ENCODE measurements at places on chromosomes 3 and 15.

GRCh38 chr15:25775317-25775912 is 87.7 kb downstream of the ATP10A start:
- DNase-seq, result peak; percentile 89

DNA sequence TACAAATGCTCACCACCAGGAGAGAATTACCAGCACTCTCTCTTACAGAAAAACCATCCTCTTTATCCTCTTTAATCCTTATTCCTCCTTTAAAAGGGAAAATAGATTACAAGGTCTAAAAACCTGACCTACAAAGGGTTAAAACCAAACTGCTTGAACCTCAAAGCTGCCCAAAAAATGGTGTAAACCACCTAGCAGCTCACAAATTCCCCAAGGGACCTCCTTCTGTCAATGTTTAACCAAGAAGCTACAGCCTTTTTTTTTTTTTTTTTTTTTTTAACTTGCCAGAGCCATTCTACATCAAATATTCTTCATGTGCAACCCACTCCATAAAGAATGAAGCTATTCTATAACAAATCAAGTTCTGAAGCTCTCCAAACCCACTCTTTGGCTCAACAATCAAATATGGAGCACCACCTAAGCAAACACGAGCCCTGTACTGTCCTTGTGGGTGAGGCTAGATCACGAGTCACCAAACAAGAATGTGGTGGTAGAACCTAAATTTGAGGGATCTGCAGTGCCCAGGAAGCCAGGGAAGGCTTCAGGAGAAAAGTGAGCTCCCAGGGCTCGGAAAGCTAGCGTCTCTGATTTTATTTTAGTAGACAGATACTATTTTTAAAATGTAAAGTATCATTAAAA is 20.1 kb downstream of the OSBPL10 start:
- peak; percentile 49 for DNase-seq

DNA sequence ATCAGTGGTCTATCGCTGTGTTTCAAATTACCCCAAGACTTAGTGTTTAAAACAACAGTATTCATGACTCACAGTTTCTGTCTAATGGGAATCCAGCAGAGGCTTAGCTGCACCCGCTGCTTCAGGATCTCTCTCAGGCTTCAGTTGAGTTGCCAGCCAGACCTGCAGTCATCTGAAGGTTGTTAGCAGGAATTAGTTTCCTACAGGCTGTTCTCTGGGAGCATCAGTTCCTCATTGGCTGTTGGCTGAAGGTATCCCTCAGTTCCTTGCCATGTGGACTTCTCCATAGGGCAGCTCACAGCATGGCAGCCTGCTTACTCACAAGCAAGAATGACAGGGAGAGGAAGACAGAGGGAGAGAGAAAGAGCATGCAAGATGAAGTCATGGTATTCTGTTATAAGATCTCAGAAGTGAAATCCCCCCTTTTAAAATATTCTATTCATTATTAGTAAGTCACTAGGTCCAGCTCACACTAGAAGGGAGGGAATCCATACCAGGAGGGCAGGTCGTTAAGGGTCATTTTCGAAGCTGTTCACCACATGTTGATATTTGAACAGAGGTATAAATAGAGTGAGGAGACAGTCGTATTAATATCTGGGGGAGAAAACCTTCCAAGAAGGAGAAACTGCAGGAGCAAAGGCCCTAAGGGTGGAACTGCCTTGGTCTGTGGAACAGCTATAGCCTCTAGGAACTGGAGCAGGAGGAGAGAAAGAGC is 473.9 kb upstream of the PPP2R3A start:
- no peak for DNase-seq

GRCh38 chr15:63599401-63600000 is 2.3 kb downstream of the FBXL22 start:
- DNase-seq, result no peak

DNA sequence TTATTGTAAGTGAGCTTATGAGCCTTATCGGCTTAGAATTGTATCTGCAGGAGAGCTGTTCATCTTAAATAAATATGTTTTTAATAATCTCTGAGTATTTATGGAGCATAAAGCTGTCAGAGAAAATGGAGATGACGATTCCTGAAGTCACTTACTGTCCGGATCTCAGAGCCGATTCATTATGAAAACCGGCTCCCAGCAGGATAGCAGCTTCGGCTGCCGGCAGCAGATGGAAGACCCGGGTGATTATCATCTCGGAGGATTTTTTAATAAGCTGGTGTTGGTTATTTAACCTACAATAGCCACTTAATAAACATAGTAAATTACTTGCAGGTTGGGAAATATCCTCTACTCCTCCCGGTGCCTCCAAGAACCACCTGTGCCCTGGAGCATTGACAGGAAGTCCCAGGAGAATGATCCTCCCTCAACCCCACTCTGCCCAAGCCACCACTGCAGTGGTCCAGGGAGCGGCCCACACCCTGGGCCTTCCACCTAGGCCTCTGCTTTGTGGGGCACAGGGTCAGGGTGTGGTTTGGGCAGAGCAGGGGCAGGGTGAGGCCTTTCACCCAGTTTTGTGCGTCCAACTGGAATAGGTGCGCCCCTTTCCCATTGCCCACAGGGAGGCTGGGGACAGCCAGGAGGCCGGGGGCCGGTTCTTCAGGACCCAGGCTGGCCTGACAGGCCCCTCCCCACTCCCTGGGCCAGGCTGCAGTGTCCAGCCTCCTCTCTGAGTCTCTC is 42.2 kb upstream of the PRR23E start:
- DNase-seq, result no peak

DNA sequence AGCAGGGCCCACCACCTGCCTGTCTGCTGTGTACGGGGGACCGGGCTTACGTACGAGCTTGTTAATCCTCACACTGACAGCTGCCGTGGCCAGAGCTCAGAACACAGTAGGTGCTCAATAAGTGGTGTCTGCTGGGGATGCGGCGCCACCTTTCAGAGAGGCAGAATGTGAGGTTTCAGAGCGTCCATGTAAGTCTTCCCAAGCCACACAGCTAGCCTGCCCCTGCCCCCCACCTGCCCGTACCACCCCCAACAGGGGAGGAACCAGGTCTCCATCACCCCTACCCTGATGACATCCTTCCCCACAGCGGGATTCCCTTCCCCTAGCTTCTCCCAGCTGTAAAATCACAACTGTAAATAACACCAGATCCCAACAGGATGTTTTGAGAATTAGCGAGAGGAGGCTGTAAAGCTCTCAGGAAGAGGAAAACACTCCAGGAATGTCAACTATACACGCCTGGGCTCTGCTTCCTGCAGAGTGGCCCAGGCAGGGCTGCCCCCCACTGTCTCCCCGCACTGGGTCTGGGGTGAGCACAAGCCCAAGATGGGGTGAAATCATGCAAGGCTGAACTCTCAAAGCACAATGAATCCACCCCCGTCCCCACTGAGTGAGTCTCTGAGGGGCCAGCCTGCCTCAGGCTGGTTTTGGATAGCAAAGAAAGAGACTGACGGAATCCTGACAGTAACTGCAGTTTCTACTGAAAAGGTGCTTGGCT is 250.1 kb upstream of the LYSMD4 start:
- DNase-seq, result no peak

DNA sequence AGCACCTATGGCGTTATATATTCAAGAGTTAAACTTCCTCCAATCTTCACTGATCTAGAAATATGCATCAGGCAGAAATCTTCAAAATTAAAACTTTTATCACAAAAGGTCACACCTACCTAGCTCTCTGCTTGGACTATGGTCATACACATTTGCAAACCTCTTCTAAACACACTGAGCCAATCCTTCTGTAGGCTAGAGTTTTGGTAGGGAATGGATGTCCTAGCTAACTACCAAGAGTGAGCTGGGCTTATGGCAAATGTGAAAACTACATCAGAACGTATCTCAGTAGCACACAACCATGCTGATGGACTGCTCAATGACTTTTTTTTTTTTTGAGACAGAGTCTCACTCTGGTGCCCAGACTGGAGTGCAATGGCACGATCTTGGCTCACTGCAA is 29.6 kb downstream of the SETD2 start:
- DNase-seq, result no peak

- no peak for DNase-seq
Measured at GRCh38 chr15:29724026-29724425, 98.2 kb downstream of the TJP1 start.

GRCh38 chr3:189806171-189806951 is 175.2 kb downstream of the TP63 start:
- DNase-seq, result no peak

DNA sequence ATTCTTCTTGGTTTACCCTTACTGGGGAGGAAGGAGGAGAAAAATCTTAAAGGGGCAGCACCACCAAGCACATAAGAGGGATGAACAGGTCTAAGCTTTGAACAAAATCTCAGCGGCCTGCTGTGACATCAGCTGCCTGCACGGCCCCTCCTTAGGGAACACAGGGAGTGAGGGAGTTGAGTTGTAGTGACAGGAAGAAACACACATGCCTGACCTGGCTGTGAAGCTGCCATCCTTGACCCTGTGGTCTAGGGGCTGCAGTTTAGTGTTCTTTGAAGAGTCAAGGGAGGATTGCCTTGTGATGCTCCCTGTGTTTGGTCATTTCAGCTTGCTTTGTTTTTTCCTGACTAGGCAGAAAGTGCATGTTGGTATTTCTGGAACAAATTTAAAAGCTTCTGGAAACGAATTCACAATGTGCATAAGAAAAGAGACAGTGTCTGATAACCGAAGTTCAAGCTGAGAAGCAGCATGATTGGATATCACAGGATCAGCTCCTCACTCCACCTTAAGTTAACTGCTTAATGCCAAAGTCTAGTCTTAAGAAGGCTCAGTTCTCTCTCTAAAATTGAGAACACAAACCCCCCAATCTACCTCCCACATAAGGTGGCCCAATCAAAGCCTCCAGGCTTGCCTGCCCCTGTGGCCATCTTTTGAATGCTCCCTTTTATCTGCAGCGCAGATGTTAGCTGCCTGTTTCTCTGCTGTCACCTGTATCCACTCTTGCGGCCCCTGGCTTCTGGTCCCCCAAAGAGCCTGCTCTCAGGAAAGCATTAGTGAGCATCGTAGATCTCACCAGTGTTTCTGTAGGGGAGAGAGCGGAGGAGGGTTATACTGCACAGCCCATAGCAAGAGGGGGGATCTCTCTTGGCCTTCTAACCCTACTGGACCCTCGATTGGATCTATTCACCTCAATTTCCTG is 82.2 kb downstream of the SCN11A start:
- DNase-seq, result peak; percentile 59

Data from osteocyte (in vitro differentiated cells).